RWPE2 (cell line): ENCODE measurements at places on chromosomes 12 and 14.

DNA sequence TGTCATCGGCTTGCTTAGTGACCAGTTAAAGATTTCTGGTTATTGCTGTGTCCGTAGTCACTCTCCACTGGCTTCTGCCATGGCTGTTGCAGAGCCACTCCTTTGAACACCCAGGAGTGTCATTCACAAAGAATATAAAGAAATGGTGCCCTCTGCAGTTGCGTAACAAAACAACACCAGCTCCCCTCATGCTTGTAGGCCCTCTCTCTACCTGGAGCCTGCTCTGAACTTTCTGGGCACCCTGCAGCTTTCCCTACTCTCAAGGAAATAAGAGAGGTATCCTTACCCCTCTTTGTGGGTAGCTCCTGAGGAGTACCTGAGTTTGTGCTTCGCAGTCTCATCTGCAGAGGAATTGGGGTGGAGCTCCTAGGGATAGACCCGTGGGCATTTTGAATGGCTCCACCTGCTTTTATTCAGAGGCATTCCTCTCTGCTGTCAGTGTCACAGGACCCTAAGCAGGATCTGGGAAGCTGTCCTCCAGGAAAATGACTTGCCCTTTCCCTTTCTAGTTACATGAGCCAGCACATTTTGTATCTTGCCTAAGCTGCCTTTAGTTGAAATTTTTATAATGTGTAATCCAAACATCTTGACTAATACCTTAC is 97.2 kb upstream of the TMEM260 start:
- no peak for DNase-seq

GRCh38 chr14:103854822-103855733 is 7.7 kb upstream of the PPP1R13B start:
- peak; percentile 80 for DNase-seq

- DNase-seq, result no peak
Observed at GRCh38 chr12:15772405-15773018, 16.7 kb downstream of the EPS8 start.

DNA sequence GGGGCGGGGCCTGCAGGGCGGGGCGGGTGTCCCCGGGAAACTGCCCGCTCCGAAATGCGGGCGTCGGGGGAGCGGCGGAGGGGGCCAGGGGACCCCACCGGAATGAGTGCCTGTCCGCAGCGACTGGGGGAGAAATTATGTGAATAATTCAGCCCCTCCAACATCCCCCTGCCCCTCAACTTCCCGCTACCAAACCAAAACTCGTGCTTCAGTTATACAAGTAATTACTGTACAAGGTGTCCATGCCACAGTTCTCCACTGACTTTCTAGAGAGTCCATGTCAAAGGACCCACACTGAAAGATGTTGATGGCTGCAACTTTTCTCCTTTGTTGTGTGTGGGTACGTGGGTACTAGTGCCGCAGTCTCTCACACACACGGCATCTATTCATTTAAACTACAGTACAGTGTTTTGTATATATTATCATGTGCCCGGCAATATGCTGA is 414 bp upstream of the CDK17 start:
- no peak for DNase-seq

DNA sequence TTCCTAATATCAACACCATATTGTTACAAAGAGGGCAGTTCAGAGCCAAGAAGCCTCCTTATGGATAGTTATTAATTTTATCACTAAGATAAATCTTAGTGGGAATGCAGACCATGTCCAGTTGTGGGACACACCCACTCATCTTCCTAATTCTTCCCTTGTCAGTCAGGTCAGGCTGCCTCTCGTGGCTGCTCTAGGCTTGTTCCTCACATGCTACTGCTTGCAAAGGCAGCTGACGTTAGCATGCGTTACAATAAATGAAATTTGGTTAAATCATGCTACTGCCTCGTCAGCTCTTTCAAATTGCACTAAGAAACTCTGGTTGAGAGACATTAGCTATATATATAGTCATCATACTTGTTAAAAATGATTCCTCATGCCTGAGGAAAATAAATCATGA is 108.4 kb downstream of the CAND1 start:
- no peak for DNase-seq

GRCh38 chr14:37139710-37140109 is 32.7 kb downstream of the SLC25A21 start:
- DNase-seq, result no peak

DNA sequence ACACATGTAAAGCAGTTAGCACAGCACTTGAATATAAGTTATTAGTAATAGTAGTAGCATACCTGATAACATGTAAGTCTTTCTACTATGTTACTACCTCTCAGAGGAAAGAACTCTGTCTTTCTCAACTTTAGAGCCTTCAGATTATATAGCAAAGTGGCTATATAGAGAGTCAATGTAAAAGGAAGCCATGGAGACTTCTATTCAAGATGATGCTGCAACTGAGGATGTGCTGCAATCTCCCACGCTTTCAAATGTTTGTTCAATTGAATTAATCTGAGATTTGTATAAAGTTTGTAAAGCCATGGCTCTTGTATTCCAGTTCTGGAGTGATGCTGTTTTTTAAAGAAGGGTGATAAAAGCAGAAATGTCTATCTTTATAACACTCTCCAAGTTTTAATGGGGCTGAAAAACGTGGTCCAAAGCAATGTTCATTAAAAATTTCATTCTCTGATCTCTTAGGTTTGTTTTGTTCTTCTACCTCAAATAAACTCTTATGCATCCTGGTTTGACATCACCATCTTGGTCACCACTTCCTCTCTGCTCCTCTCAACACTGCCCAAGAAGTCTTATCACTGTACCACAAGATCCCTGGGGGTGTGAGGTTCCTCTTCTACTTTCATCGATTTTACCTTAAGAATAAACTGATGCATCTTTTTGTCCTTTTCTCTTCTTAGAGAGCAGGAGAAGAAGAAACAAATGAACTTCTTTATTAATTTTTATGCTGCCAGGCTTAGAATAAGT is 40.6 kb downstream of the C12orf42 start:
- DNase-seq, result no peak

- DNase-seq, result no peak
Observed at GRCh38 chr14:100384819-100385813, 62.0 kb downstream of the SLC25A47 start.

DNA sequence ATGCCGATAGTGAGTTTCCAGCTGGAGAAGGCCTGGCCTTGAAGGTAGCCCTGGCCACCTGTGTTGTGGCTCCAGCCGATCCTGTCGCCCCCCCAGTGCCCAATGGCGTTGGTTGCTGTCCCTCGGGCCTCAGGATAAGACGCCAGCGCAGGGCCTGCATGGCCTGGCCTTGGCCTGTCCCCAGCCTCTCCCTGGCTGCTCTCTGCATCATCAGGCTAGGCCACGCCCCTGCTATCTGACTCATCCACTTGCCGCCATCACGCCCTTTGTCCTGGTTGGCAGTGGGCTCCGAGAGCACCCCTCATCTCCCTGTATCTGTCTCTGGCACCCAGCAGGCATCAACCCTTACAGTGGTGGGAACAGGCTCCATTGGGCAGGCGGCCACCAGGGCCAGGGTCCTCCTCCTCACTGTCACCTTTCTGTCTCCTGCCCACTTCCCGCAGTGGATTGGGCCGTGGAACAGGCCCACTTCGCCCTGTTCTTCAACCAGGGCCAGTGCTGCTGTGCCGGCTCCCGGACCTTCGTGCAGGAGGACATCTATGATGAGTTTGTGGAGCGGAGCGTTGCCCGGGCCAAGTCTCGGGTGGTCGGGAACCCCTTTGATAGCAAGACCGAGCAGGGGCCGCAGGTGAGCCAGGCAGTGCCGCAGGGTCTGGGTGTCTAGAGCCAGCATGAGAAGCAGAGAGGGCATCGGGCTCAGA is 25.6 kb downstream of the ALDH2 start:
- DNase-seq, result no peak

DNA sequence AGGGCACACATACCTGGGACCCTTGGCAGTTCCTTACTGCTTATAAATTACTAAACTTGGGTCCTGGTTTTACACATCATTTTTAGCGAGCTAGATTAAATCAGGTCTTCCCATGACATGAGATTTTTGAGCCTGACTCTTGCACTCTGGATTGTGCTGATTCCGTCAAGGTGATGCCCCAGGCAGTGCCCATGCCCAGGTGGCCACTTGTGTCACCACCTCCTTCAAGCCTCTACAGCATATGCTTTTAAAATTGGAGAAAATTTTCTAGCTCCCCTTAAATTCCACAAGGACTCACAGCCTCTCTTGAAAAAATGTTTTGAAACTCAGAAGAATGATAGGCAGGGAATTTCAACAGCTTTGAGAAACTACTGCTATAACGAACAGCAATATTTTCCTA is 9.6 kb downstream of the PTPN21 start:
- no peak for DNase-seq

- no peak for DNase-seq
Observed at GRCh38 chr14:65962952-65963351, 523.2 kb upstream of the CCDC196 start.

- no peak for DNase-seq
Observed at GRCh38 chr12:99810718-99811593, 163.4 kb downstream of the GARIN6 start.

GRCh38 chr12:79407671-79408622 is 282.8 kb downstream of the PAWR start:
- peak; percentile 57 for DNase-seq

DNA sequence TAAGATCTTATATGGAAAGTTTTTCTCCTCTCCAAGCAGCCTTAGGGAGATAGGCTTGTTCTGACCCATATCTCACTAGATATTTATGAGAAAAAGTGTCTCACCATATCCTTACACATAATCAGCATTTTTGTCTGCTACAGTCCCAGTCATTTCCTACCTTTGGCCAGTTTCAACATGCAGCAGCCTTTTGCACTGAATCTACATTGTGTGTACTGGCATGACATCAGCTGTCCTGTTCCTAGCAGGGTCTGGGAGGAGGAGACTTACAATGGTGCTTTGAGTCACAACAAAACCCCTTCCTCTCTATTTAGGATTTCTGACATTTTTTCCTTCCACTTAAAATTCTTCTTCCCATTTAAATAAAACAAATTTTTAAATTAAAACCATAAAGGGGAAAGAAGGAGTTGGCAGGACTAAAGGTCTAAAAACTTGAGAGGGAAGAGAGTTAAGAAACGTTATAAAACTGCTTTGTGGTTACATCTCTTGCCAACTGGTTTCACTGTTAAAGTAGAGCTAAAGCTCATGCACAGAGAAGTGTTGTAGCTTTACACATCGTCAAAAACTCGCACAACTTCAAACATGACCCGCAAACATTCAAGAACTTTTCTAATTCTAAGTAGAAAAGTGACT is 53.3 kb upstream of the CERS5 start:
- DNase-seq, result peak; percentile 79

DNA sequence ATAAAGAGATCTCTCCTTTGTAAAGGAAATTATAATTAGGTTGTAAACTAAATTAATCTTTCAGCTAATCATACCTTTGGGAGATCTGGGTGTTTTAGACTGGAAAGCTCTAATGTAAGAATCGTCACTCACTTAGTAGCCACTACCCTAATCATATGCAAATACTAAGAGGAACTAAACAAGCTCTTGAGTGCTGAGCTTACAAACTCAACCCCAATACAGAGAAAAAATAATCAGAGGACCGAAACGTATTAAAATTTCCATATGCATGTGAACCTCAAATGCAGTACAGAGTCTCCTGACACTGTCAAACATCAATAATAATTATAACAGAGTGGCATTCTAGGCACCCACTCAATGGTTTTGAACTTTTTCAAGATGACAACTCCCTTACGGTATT is 235.3 kb upstream of the FOXN3 start:
- no peak for DNase-seq

GRCh38 chr14:54366736-54367735 is 29.8 kb upstream of the CDKN3 start:
- no peak for DNase-seq

GRCh38 chr12:78210894-78211302 is 380.2 kb downstream of the NAV3 start:
- DNase-seq, result no peak

DNA sequence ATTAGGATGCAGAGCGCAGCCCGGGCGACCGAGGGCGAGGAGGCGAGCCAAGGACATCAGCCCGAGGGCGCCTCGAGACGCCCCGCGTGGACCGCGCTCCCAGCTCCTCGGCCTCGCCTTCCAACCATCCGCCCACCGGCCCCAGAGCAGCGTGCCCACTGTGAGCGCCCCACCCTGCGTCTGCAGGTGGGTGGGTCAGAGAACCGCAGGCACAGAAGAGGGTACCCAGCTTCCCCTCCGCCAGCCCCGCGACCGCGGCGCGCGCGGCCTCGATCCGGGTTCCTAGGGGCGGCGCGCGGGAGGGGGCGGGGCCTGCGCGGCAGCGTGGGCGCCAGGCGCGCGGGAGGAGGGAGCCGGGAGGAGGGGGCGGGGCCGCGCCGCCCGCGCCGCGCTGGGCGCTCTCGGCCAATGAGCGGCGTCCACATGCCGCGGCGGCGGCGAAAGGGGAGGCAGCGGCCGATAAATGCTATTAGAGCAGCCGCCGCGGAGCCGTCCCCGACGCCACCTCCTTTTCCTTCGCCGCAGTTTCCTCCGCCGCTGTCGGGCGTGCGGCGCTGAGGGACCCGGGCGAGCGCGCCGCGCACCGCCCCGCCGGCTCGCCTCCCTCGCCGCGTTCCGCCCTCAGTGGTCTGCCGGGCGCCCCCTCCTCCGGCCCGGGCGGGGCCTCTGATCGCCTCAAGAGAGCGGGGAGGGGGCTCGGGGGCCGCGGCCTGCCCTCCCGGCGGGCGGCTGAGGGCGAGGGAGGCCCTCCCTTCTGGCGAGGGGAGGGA is at the start of gene ATP2A2:
Gene ATP2A2 (plus strand): TSS at position 469 of the 770 bp plus-strand sequence. CDS start 543 bp downstream, outside the sequence.
- peak; percentile 85 for DNase-seq

GRCh38 chr12:50625029-50625925 is 120.5 kb downstream of the DIP2B start:
- DNase-seq, result no peak

DNA sequence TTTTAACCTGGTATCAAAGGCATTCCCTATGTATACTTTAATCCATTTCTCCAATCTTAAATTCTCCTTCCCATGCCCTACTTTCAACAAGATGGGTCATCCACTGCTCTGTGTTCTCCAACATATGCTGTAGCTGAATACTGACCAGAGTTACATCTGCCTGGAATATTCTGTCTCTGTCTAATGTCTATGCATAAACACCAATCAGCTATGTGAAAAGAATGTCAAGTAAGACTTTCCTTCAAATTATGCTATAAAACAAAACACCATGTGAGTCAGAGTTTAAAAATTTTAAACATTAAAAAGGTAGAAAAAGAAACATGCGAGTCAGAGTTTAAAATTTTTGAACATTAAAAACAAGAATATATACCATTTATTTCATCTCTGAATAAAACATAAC is 19.3 kb downstream of the NT5DC3 start:
- DNase-seq, result no peak

DNA sequence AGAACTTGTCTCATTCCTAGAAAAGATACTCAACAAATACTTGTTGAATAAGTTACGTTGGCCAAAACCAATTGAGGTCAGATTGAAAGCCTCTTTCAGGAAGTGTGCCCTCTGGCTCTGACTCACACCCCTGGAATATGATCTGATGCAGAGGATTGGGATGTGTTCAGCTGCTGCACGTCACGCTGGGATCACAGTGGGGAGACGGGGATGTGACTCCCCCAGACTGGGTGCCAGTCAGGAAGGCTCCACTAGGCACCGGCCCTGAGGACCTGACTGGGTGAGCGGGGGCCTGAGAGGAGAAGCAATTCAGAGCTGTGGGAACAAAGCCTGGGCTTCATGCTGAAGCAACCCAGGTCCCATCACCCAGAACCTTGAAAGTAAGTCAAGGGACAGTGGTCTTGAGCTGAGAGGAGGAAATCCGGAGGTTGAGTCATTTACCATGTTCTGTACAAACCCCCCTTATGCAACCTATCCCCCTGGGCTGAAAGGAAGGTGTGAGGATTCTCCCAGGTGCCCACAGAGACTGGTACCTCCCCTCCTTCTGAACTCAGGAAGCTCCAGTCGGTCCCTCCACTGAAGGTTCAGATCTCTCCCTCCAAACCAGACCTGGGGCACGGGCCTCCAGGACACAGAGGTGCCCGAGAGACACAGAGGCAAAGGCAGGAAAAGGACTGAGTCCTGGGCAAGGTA is 3.9 kb downstream of the CEBPE start:
- peak; percentile 95 for DNase-seq

GRCh38 chr14:99192028-99192621 is 79.9 kb downstream of the BCL11B start:
- no peak for DNase-seq
